Naive thymus-derived CD8-positive, alpha-beta T cell (primary cell): ENCODE measurements at places on chromosomes 13 and 19.
A peak's percentile ranks its signal among the peaks of the same experiment; 100 is the strongest.

- H3K4me1 ChIP-seq, result peaks cover 16% of the 10 kb centered on the region
- peaks cover 31% of the 10 kb centered on the region for H3K27me3 ChIP-seq
- DNase-seq, result no peak
- H3K36me3 ChIP-seq, result no peaks in the 10 kb centered on the region
- H3K27ac ChIP-seq, result no peak overlapping the region
These were observed 114.9 kb downstream of the PTPRS start for GRCh38 chr19:5225486-5226345.

DNA sequence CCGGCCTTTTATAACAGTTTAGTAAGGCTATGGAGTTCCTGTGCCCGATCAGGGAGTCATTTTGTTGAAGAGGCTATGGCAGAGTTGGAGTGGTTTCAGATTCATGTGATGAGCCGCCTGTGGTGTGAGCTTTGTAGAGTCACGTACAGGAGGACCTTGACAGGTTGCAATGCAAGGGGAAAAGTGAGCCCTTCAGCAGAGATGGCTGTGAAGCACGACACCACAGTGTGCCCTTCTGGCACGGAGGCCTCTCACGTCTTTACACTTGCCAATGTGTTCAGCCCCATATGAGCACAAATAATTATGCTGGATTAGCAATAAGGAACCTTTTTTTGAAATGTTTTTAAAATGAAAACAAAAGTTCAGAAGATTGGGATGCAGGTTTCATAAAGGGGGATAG lies 499.8 kb downstream of the LIG4 start:
- H3K27me3 ChIP-seq, result no peaks in the 10 kb centered on the region
- no peak overlapping the region for H3K27ac ChIP-seq
- no peaks in the 10 kb centered on the region for H3K4me1 ChIP-seq
- no peaks in the 10 kb centered on the region for H3K36me3 ChIP-seq
- DNase-seq, result no peak
- H3K4me3 ChIP-seq, result no peak overlapping the region

DNA sequence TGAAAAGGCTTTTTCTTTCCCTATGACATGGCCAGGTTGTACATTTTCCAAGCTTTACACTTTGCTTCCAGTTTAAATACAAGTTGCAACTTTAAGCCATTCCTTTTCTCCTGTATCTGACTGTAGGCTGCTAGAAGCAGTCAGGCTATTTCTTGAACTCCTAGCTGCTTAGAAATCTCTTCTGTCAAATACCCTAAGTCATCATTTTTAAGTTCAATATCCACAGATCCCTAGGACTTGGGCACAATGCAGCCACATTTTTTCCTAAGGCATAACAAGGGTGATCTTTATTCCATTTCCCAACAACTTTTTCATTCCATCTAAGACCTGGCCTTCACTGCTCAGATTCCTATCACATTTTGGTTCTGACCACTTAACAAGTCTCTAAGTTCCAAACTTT lies 142.7 kb upstream of the TUBA3C start:
- H3K36me3 ChIP-seq, result peaks cover 19% of the 10 kb centered on the region
- H3K4me1 ChIP-seq, result no peaks in the 10 kb centered on the region
- no peaks in the 10 kb centered on the region for H3K27me3 ChIP-seq
- H3K27ac ChIP-seq, result no peak overlapping the region
- H3K4me3 ChIP-seq, result no peak overlapping the region

GRCh38 chr13:19161308-19161707 lies 20.3 kb downstream of the TUBA3C start:
- no peak for DNase-seq
- H3K27ac ChIP-seq, result no peak overlapping the region
- H3K4me1 ChIP-seq, result no peaks in the 10 kb centered on the region
- no peaks in the 10 kb centered on the region for H3K36me3 ChIP-seq

DNA sequence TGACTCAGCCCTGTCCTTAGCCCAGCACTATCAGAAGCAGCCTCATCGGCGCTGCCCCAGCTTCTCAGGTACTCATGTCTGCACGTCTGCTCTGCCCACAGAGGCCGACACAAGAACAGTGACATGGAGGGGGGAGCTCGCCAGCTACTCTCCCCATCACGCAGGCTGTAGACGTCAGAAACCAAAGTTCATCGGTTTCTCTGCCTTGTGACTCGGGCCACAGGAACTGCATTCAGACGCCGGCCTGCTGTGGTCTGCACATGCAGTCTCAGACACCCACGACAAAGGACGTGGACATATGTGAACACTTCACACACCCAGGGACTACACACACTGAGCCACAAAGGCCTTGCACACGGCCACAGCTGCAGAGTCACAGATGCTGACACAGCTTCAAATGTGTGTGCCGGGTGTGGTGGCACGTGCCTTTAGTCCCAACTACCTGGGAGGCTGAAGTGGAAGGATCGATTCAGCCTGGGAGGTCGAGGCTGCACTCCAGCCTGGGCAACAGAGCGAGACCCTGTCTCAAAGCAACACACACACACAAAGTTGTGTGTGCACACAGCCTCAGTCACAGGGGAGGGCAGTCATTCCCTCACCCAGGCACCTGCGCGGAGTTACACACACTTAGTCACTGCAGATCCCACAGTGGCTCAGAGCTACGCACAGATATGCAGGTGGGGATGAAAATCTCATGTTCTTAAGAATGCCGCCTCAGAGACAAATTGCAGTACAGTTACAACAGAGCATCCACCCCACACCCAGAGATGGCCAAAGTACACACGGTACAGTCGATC lies 4.9 kb upstream of the ZFP36 start:
- DNase-seq, result peak; percentile 93
- H3K36me3 ChIP-seq, result no peaks in the 10 kb centered on the region
- peak overlapping the region; percentile 80 for H3K4me3 ChIP-seq

- peak; percentile 78 for DNase-seq
- H3K4me3 ChIP-seq, result peak overlapping the region; percentile 81
- no peak overlapping the region for H3K27ac ChIP-seq
- peaks cover 4% of the 10 kb centered on the region for H3K4me1 ChIP-seq
- peaks cover 7% of the 10 kb centered on the region for H3K36me3 ChIP-seq
These were observed 906 bp downstream of the ANKLE1 start for GRCh38 chr19:17282488-17283125.

DNA sequence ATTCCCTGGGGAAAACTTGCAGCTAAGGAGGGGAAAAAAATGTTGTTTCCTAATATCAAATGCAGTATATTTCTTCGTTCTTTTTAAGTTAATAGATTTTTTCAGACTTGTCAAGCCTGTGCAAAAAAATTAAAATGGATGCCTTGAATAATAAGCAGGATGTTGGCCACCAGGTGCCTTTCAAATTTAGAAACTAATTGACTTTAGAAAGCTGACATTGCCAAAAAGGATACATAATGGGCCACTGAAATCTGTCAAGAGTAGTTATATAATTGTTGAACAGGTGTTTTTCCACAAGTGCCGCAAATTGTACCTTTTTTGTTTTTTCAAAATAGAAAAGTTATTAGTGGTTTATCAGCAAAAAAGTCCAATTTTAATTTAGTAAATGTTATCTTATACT lies 33.6 kb downstream of the TNFSF11 start:
- H3K4me3 ChIP-seq, result no peak overlapping the region
- DNase-seq, result no peak
- no peaks in the 10 kb centered on the region for H3K4me1 ChIP-seq

GRCh38 chr19:52542984-52543664 lies 15.7 kb downstream of the ZNF808 start:
- H3K4me1 ChIP-seq, result peaks cover 36% of the 10 kb centered on the region
- no peaks in the 10 kb centered on the region for H3K27me3 ChIP-seq
- peak overlapping the region; percentile 72 for H3K27ac ChIP-seq
- no peak for DNase-seq

GRCh38 chr19:932648-933552 lies 7.1 kb downstream of the ARID3A start:
- peak overlapping the region; percentile 84 for H3K4me3 ChIP-seq
- DNase-seq, result peak; percentile 58
- peaks cover 44% of the 10 kb centered on the region for H3K4me1 ChIP-seq
- no peak overlapping the region for H3K27ac ChIP-seq

GRCh38 chr13:19266979-19267378 lies 85.4 kb upstream of the TUBA3C start:
- H3K36me3 ChIP-seq, result peaks cover under 1% of the 10 kb centered on the region
- H3K27me3 ChIP-seq, result no peaks in the 10 kb centered on the region
- no peak overlapping the region for H3K27ac ChIP-seq
- H3K4me3 ChIP-seq, result no peak overlapping the region

- no peak for DNase-seq
- H3K27ac ChIP-seq, result peak overlapping the region; percentile 93
These were observed 26.2 kb upstream of the GPR12 start for GRCh38 chr13:26786651-26787295.

GRCh38 chr13:24911133-24911908 lies 147.4 kb downstream of the RNF17 start:
- H3K4me3 ChIP-seq, result no peak overlapping the region
- H3K27ac ChIP-seq, result no peak overlapping the region
- H3K36me3 ChIP-seq, result peaks cover 20% of the 10 kb centered on the region
- no peaks in the 10 kb centered on the region for H3K4me1 ChIP-seq
- no peak for DNase-seq

- no peak for DNase-seq
- no peaks in the 10 kb centered on the region for H3K36me3 ChIP-seq
- H3K4me1 ChIP-seq, result peaks cover 18% of the 10 kb centered on the region
- H3K4me3 ChIP-seq, result no peak overlapping the region
- H3K27ac ChIP-seq, result no peak overlapping the region
- H3K27me3 ChIP-seq, result no peaks in the 10 kb centered on the region
These were observed 2.5 kb downstream of the RABAC1 start for GRCh38 chr19:41956621-41957020.

- H3K36me3 ChIP-seq, result no peaks in the 10 kb centered on the region
- no peak overlapping the region for H3K27ac ChIP-seq
- no peak overlapping the region for H3K4me3 ChIP-seq
- peaks cover 3% of the 10 kb centered on the region for H3K4me1 ChIP-seq
- peaks cover 36% of the 10 kb centered on the region for H3K27me3 ChIP-seq
- no peak for DNase-seq
These were observed 720 bp downstream of the FARP1 start for GRCh38 chr13:98143601-98144026.

DNA sequence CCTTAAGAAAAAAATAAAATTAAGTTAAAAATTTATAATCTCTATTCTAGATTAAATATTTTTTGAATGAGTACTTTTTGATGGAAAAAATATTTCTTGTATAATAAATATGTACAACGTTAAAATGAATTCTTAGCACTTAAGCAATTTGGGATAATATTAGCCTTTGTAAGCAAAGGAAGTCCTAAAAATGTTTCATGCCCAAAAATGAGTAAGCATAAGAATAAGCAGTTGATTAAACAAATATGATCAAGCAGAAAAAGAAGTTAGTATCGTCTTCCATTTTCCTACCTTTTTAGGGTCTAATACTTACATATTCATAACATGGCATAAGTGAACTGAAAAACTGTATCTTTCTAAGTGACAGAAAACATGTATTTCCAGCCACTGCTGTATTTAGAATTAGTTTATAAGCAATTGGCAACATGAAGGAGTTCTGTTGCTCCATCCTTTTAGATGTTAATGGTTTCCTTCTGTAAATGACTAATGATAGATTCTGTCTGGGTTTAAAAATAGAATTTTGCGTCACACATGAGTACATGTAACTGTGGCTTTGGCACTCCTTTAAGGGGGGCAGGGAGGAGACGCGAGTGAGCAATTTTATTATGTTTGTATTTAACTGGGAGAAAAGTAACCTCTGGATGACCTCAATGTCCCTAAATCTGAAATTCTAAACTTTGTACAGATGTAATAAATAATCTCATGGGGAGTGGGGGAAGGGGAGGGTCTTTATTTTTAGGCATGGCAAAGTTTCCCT lies 237.4 kb downstream of the RGCC start:
- peaks cover 3% of the 10 kb centered on the region for H3K4me1 ChIP-seq
- DNase-seq, result no peak
- no peak overlapping the region for H3K27ac ChIP-seq
- H3K4me3 ChIP-seq, result no peak overlapping the region

GRCh38 chr13:20513466-20513995 lies 12.1 kb downstream of the CRYL1 start:
- no peak for DNase-seq
- H3K27ac ChIP-seq, result no peak overlapping the region
- H3K4me3 ChIP-seq, result no peak overlapping the region
- H3K4me1 ChIP-seq, result peaks cover 2% of the 10 kb centered on the region

DNA sequence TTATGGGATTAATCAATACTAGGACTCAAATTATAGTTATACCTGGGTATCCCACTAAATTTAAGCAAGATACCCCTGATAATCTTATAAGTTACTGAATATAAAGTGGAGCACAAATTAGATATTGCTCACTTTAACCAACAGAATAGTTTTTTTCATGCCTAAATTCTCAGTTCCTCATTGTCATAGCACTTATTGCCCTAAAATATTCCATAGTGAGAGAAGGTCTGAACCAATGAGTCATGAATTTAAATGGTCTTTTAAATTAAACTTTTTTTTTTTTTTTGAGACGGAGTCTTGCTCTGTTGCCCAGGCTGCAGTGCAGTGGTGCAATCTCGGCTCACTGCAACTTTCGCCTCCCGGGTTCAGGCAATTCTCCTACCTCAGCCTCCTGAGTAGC lies 42.4 kb downstream of the ZNF136 start:
- H3K27me3 ChIP-seq, result no peaks in the 10 kb centered on the region
- peaks cover 7% of the 10 kb centered on the region for H3K4me1 ChIP-seq
- DNase-seq, result no peak
- no peak overlapping the region for H3K27ac ChIP-seq

GRCh38 chr13:75485286-75486062 lies 3.5 kb upstream of the TBC1D4 start:
- no peak for DNase-seq
- no peak overlapping the region for H3K4me3 ChIP-seq
- H3K36me3 ChIP-seq, result peaks cover 2% of the 10 kb centered on the region
- peaks cover 63% of the 10 kb centered on the region for H3K27me3 ChIP-seq
- no peak overlapping the region for H3K27ac ChIP-seq
- H3K4me1 ChIP-seq, result peaks cover 12% of the 10 kb centered on the region

DNA sequence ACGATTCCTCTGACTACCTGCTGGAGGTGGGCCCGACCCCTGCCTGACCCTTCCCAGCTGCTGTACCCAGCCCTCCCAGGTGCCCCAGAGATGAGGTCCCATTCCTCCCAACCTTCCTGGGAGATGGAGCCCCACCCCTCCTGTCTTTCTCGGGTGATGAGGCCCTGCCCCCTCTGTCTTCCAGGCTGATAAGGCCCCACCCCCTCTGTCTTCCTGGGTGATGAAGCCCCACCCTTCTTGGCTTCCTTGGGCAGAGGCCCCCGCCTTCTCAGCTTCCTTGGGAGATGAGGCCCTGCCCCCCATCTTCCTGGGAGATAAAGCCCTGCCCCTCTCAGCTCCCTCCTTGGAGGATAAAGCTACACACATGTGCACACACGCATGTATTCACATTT lies 47.9 kb downstream of the CERS4 start:
- H3K4me3 ChIP-seq, result no peak overlapping the region
- DNase-seq, result no peak
- peaks cover 31% of the 10 kb centered on the region for H3K4me1 ChIP-seq
- H3K27ac ChIP-seq, result peak overlapping the region; percentile 41
- H3K27me3 ChIP-seq, result no peaks in the 10 kb centered on the region
